ENCODE measurements at places on chromosomes 7 and 10.

DNA sequence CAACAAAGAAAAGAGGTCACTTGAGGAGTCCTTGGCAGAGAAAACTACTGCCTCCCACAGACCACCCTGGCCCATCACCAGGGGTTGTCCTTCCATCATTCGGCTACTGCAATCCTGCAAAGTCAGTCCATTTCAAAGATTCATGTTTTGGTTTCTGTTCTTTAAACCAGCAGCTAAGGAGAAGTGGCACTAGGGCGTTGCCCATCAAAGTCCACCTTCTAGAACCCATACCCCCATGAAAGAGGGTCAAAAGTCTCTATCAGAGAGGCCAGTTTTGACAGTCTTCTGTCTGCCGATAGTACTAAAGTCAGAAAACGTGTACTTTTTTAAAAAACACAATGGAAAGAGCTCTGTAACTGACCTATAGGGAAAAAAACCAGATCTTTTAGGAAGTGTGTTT lies 14.4 kb downstream of the CCDC6 start:
- DNase-seq = no peak

DNA sequence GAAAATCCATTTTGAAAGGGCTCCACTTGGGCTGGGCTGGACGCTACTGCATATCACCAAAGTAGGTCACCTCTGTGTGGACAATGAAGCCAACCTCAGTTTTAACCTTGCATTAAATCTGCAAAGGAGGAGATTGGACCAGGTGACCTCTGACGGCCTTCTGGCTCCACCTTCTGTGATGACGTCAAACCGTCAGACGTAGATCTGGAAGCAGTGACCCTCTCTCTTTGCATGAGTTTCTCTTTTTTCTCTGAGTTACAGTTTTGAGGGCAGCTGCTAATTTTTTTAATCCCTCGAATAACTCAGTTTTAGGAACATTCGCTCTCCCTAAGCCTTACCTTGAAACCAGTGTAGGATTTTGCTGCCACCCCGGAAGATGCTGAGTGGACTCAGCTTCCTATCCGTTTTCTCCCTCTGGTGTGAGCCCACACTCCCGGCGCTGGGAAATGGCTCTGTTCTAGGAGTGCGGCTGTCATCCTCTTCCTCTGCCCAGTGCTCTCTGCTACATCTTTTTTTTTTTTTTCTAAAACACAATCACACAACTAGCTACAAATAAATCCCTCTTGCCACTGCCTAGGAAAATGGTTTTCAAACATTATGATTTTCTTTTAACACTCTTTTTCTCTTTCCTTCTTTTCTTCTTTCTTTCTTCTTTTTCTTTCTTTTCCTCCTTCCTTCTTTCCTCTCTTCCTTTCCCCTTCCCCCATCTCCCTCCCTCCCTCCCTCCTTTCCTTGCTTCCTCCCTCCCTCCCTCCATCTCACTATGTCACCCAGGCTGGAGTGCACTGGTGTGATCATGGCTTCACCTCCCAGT lies 27.7 kb upstream of the NMT2 start:
- DNase-seq = no peak

DNA sequence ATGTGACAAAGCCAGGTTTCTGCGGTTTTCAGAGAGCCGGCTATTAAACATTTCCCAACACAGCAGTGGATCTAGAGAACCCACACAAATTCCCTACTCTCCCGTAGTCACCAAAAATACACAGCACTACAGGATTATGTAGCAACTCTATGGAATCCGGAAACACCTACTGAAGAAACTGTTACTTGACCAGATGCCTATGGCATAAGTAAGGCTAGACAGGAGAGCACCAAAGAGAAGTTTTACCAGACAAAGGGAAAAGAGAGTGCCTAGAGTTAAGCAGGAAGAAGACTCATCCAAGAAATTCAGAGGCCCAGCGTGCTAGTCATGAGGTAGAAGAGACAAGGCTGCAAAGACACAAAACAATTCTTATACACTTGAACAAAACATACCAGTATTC lies 321.1 kb downstream of the PARD3 start:
- no peak for DNase-seq

- peak; percentile 31 for DNase-seq
Measured at GRCh38 chr7:139915268-139915863, 86.3 kb downstream of the TBXAS1 start.

GRCh38 chr10:35375091-35375765 lies 38.9 kb downstream of the CCNY start:
- DNase-seq = no peak

DNA sequence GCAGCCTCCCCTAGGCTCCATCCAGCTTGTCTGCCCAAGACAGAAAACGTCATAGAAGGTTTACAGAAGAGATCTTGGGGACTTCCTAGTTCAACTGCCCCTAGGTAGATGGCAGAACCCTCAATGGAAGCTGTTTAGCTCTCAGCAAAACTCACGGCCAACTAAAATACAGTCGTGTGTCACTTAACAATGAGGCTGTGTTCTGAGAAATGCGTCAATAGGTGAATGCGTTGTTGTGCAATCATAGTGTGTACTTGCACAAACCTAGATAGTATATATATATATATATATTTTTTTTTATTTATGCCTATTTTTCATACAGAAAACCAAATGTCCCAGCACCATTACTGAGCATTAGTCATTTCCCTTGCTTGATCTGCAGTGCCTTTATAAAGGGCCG lies 100.4 kb upstream of the SH2B2 start:
- no peak for DNase-seq

GRCh38 chr10:126016156-126016805 lies 119.9 kb downstream of the FANK1 start:
- no peak for DNase-seq

GRCh38 chr10:82440775-82441174 lies 565.8 kb downstream of the NRG3 start:
- DNase-seq = no peak

GRCh38 chr7:21256310-21256877 lies 171.5 kb upstream of the SP4 start:
- DNase-seq = peak; percentile 77

- DNase-seq = peak; percentile 11
Measured at GRCh38 chr10:725786-726185, 36.3 kb upstream of the DIP2C start.

DNA sequence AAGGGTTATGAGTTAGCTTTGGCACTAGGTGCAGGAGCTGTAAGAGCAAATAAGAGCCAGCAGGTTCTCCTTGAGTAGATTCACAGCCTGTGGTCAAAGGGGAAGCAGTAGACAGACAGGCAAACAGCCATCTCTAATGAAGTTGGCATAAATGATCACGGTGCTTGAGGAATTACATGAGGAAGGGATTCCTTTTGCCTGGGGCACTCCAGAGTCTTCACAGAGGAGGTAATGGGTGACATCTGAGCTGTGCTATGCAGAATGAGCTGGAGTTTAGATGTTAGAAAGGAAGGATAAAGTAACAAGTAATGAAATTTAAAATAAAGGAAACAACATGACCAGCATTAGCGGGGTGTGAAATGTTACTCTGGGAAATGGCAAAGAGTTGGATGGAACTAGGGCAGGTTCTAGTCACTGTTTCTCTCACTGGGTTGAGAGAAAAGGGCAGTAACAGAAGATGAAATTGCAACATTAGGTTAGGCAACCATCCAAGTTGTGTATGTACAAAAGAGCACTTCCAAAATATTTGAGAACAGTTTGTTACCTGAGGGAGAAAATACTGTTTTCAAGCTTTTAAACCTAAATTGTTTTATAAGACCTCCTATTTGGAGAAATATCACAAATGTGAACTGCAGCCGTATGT lies 613.8 kb downstream of the PHTF2 start:
- no peak for DNase-seq

GRCh38 chr7:24392774-24393173 lies 108.8 kb downstream of the NPY start:
- no peak for DNase-seq

DNA sequence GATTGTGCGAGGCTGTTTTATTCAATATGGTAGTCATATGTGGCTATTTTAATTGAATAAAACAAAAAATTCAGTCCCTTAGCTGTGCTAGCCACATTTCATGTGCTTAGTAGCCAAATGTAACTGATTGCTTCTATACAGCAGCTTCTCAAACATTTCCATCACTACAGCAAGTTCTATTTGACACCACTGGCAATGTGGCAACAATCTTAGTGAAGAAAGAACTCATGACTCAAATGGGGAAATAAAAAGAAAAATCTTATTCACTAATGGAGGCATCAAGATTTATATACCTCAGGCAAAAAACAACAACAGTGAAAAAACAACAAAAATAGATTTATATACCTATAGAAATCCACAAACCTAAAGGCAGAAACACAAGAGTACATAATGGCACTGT lies 17.9 kb downstream of the SEM1 start:
- DNase-seq = no peak

DNA sequence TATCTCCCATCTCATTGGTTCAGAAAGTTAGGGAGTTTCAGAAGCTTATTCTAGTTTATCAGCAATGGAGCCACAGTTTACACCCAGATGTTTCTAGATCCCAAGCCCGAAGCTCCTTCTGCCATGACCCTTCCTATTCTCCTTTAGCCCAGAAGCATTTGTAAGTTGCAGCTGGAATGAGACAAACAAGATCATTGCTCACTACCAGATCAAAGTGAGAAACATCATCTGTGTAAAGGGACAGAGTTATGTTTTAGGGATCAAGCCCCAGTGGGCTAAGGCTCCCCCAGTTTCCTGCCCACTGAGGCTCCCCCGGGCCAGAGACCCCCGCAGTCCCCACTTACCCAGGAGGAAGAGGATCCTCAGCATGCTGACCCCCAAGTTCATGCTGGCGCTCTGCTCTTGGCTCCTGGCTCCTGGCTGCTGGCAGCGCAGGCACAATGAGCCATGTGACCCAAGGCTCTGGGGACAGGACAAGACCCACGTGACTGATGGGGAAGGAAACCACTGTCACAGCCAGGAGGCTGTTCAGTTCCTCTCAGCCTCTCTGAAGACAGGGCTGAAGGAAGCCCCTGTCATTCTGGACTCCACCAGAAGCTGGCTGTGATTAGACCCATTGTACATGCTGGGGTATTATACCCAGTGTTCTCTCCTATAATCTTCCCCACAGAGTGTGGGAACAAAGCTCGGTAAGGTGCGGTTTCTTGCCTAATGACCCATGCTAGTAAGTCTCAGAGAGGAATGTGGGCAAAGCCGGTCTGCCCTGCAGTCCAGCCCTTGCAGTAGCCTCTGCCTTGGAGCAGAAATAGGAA lies at the start of gene TMEM273:
Gene TMEM273 (minus strand): TSS at position 442 of the 812 bp plus-strand sequence. CDS start 55 bp downstream, at position 387.
- DNase-seq = peak; percentile 72

GRCh38 chr7:107025449-107026103 lies 18.9 kb upstream of the PRKAR2B start:
- DNase-seq = no peak

DNA sequence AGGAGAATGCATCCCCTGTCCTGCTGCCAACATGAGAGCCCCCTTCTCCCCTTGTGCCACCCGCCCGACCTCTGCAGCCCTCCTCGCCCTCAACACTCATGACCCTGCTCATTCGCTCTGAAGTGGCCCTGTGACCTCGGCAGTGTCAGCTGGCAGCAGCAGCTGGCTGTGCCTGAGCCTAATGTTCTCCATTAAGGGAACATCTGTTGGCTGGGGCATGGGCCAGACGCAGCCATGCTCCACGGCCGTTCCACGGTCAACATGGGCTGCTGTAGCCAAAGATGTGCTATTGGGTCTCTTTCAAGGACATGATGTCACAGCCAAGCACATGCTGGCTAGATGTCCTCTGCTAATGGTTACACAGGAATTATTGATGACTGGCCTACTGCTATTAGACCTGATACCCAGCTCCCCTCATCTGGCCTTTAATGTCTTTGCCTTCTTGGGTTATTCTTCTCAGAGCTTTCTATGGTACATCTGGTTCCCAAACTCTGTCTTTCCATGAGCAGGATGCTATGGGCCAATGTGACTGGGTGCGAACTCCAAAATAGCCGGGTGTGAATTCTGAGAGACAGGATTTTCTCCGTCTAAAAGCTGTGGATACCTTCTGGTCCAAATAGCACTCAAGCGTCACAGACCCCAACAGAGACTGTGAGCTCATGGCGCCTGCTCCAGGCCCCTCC lies 22.4 kb downstream of the ADCYAP1R1 start:
- no peak for DNase-seq

- DNase-seq = no peak
Measured at GRCh38 chr7:130365088-130365487, 15.2 kb upstream of the CPA1 start.

- DNase-seq = no peak
Measured at GRCh38 chr10:95837783-95838182, 70.0 kb upstream of the CC2D2B start.

- no peak for DNase-seq
Measured at GRCh38 chr10:14425034-14425433, 94.3 kb upstream of the FRMD4A start.

DNA sequence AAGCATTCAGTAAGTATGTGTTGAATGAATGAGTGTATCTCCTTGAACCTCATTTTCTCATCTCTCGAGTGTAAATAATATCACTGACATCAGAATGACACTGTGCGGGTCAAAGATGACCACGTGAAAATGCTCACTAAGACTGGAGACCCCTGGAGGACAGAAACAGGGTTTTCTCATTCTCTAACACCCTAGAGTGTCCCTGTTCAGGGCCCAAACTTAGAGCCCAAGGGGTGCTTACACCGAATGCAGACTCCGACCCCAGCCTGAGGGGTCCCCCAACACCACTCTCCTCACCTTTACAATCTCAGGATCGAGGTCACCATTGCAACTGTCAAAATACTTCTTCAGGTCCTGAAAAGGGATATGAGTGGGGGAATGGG lies 1.4 kb downstream of the CDK5 start:
- DNase-seq = no peak

DNA sequence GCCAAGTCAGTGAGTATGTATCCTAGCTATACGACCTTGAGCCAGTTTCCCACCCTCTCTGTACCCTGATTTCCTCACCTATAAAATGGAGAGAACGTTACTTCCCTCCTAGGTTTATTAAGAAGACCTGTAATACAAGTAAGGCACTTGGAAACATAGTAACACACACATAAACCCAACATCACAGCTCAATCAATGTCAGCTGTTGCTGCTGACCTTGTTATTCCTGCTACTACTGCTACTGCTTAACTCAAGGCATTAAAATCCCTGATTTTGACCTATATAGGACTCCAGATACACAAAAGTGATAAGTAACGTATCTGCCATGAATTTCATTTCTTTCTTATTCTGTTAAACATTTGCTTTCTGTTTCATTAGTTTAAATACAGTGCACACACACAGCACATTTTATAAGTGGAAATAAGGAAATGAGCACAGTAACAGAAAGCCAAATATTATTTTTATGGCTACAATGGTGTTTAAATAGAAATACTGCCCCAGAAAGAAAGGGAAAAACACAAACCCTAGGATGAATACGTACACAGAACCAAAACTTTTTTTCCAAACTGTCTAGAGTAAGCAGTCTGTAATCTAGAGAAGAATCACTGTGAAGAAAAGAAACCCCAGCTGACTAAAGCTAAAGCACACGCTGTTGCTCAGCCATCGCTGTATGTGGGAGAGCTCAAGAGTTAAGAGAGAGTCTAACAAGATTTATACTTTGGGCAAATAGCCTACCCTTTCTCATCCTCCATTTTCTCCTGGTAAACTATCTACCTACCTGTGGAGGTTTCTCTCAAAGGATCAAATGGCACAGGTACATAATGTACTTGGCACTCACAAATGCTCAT lies 19.0 kb downstream of the NAPEPLD start:
- DNase-seq = no peak

GRCh38 chr10:119480667-119481066 lies 61.9 kb downstream of the RGS10 start:
- no peak for DNase-seq

GRCh38 chr7:156652886-156653568 lies 12.5 kb downstream of the RNF32 start:
- DNase-seq = no peak
